ENCODE measurements at places on chromosomes 5 and 9.

GRCh38 chr5:143182901-143183820 is 220.3 kb downstream of the NR3C1 start:
- peaks cover 12% of the 10 kb centered on the region for H3K4me1 ChIP-seq
- H3K27ac ChIP-seq: no peak overlapping the region
- no peak overlapping the region for H3K4me3 ChIP-seq
- H3K27me3 ChIP-seq: no peaks in the 10 kb centered on the region

DNA sequence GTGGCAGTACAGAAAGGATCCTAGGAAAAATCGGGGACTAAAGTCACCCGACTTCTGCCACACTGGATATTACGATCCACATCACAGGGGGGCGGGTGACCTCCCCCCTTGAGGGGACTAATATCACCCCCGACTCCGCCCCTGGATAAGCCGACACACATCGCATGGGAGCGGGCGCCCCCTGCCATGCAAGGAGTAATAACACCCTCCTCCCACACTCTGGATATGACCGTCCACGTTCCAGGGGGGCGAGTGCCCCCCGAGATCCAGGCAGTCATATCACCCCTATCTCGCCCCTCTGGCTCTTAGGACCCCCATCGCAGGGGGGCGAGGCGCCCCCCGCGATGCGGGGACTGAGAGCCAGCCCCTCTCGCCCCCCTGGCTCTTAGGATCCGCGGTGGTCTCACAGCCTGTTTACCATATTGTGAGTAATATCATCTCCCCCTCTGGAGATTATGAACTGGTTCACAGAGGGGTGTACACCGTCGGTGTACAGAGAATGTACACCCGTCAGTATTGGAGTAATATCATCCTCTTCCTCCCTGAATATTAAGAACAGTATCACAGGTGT is 423.0 kb downstream of the DIRAS2 start:
- peaks cover 10% of the 10 kb centered on the region for H3K4me1 ChIP-seq
- no peak overlapping the region for H3K27ac ChIP-seq
- peak overlapping the region; percentile 46 for H3K4me3 ChIP-seq
- no peaks in the 10 kb centered on the region for H3K36me3 ChIP-seq
- DNase-seq: peak; percentile 55
- H3K27me3 ChIP-seq: peaks cover 9% of the 10 kb centered on the region

GRCh38 chr5:15515229-15515628 is 15.2 kb downstream of the FBXL7 start:
- no peaks in the 10 kb centered on the region for H3K36me3 ChIP-seq
- H3K27ac ChIP-seq: no peak overlapping the region
- no peak for DNase-seq
- H3K4me3 ChIP-seq: no peak overlapping the region

- H3K4me1 ChIP-seq: no peaks in the 10 kb centered on the region
- peaks cover 35% of the 10 kb centered on the region for H3K27me3 ChIP-seq
- DNase-seq: no peak
- no peak overlapping the region for H3K4me3 ChIP-seq
- H3K36me3 ChIP-seq: no peaks in the 10 kb centered on the region
These were observed 34.4 kb downstream of the CFAP90 start for GRCh38 chr5:7816535-7816901.

DNA sequence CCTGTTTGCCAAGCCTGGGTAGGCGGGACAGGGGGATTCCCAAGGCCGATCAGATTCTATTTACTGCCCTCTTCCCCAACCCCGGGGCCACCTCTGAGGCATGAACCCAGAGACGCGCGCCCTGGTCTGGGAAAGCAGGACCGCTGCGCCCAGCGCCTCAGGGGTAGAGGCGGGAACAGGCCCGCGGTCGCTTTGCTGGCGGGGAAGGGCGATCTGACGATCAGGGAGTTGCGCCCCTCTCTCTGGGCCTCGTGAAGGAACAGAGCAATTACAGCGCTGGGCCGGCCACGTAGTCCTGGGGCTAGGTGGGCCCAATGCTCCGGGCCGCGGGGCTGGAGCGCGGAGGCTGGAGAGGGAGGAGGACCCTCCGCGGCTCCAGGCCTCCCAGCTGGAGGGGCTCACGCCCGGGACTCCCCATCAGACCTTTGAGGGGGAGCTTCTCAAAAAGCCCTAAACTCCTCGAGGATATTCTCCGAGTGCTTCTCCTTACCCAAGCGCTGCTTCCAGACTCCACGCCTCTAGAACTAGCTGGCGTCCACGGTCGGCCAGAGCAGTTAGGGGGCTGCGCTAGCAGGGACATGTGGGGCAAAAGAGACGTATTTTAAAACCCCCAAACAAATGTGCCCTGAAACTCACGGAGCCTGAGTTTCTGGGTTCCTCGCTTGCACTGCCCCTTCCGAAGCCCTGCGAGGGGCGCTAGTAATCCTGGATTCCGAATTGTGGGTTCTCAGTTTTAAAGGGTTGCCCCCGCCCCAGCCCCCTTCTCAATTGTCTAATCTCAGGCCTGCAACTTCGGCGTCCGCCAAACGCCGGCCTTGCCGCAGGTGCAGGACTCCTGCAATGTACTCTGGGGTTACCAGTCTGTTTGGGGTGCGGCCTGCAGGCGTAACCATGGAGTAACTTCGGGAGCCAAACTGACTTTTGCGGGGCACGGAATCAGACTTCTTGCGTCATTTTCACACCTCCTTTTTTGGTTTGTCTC is 57.6 kb downstream of the TMEM174 start:
- peaks cover 56% of the 10 kb centered on the region for H3K27me3 ChIP-seq
- no peaks in the 10 kb centered on the region for H3K36me3 ChIP-seq
- no peak overlapping the region for H3K27ac ChIP-seq
- DNase-seq: no peak
- H3K4me1 ChIP-seq: peaks cover 25% of the 10 kb centered on the region

- H3K36me3 ChIP-seq: no peaks in the 10 kb centered on the region
- no peak overlapping the region for H3K4me3 ChIP-seq
- peaks cover 11% of the 10 kb centered on the region for H3K27me3 ChIP-seq
- DNase-seq: no peak
- H3K4me1 ChIP-seq: no peaks in the 10 kb centered on the region
These were observed 124.4 kb upstream of the TMEM161B start for GRCh38 chr5:88393042-88393441.

DNA sequence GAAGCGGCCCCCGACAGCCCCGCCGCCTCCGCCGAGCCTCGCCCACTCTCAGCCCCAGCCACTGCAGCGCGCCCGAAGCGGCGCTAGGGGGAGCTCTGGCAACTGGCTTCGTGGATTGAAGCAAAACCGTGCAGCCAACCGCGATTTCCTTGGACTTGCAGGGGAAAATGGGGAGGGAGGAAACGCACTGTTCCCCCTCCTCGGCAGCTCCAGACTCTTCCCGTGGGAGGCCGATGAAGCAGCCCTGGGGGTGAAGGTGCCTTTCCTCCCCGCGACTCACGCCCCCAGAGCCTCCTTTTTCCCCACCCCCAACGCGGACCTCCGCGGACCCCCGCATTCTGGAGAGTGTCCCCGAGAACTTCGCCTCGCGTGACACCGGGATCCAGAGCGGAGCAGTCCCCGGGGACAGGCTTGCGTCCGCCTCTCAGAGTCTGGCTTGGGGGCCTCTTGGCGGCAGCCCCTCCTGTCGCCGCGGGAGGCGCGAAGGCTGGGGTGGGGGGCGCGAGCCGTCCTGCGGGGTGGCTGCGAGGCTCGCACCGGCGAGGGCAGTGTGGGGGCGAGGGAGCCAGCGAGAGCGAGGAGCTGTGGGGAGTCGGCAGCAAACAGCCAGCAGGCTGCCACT is 3.8 kb downstream of the IER5L start:
- no peak overlapping the region for H3K27ac ChIP-seq
- peaks cover 16% of the 10 kb centered on the region for H3K27me3 ChIP-seq
- peak; percentile 74 for DNase-seq
- peak overlapping the region; percentile 80 for H3K4me3 ChIP-seq
- peaks cover 23% of the 10 kb centered on the region for H3K4me1 ChIP-seq
- no peaks in the 10 kb centered on the region for H3K36me3 ChIP-seq

GRCh38 chr9:77909306-77909705 is 122.3 kb downstream of the GNAQ start:
- no peaks in the 10 kb centered on the region for H3K36me3 ChIP-seq
- DNase-seq: no peak
- H3K4me3 ChIP-seq: no peak overlapping the region

DNA sequence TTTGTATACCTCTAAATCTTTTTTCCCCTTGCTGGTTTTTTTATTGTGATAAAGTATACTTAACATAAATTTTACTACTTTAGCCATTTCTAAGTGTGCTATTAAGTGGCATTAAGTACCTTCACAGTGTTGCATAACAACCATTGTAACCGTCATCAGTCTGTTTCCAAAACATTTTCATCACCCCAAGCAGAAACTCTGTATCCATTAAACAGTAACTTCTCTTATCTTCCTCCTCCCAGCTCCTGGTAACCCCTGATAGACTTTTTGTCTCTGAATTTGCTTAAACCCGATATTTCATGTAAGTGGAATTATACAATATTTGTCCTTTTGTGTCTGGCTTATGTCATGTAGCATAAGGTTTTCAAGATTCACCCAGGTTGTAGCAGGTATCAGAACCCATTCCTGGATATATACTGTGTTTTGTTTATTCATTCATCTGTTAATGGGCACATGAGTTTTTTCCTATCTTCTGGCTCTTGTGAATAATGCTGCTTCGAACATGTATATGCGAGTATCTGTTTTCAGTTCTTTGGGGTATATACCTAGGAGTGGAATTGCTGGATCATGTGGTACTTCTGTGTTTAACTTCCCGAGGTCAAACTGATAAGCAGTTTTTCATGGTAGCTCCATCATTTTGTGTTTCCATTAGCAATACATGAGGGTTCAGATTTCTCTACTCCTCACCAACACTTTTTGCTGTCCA is 66.4 kb downstream of the EHMT1 start:
- H3K4me3 ChIP-seq: no peak overlapping the region
- H3K27me3 ChIP-seq: no peaks in the 10 kb centered on the region
- H3K27ac ChIP-seq: peak overlapping the region; percentile 14
- DNase-seq: no peak
- peaks cover 73% of the 10 kb centered on the region for H3K4me1 ChIP-seq
- H3K36me3 ChIP-seq: peaks cover 21% of the 10 kb centered on the region

DNA sequence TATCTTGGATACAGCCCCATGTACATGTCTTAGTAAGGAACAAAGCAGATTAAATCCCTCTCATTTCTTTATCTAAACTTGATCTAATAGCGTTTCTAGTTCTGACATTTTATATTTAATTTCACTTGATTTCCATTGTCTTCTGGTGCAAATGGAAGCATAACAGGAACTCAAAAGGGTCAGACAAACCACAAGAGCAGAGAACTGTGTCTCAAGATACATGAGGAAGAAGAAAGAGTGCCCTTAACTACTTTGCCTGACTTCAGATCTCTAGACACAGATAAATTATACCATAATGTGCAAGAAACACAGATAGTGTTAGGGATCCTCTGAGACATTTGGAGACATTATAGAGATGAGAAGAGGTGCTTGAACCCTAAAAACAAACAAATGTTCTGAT is 20.7 kb upstream of the STX17 start:
- no peak overlapping the region for H3K27ac ChIP-seq
- no peaks in the 10 kb centered on the region for H3K27me3 ChIP-seq
- no peaks in the 10 kb centered on the region for H3K36me3 ChIP-seq

DNA sequence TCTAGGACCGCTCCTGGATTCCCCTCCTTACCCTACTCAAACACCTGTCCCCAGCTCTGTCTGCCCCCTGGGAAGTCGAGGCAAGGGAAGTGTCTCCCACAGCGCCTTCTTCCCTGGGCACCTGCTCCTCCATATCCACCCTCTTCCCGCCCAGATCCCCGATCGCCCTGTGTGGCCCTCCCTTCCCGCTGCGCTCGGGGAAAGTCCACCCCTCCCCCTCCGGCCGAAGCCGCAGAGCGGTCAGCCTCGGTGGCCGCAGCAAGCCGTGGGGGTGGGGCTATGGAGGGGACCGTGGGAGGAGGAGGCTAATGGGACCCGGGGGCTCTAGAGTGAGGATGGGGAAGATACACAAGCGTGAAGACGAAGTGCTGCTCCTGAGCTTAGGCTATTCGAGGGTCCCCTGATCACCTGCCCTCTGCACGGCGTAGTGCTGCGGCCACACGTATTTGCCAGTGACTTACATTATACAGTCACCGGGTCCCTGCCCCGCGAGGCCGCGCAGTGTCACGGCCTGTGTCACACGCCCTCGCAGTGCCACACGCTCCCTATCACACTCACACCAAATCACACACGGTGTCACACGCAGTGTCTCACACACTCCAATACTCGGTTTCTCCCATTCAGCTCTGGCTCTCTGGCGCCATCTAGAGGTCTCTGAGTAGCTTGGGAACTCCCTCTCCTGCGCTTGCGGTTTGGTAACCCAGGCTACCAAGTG is 658 bp upstream of the PCDH1 start:
- peak overlapping the region; percentile 76 for H3K4me3 ChIP-seq
- peak; percentile 70 for DNase-seq
- peak overlapping the region; percentile 43 for H3K27ac ChIP-seq
- H3K27me3 ChIP-seq: peaks cover 71% of the 10 kb centered on the region
- H3K4me1 ChIP-seq: peaks cover 34% of the 10 kb centered on the region

DNA sequence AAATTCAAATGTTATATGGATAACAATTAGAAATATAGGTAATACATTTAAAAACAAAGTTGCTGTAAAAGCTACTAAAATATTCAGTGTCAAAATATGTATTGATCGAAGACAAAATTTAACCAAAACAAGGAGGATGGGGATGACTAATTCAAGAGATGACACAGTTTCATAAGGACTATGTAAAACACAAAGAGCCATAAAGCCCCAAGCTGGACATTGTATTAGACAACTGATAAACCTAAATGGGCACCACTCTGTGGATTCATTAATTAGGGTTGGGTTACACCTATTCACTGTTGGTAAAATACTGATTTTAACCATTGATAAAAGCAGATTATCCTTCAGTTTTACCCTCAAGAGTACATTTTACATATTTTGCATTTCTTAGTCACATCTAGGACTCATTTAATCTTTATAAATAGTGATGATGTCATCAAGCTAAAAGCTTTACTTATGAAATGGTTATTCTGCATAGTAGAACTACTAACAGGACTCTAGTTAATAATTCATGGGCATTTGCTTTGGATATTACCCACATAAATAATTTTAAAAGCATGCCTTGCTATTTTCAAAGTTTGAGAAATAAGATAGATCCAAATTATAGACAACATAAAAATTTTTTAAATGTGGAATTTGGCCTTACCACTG is 13.7 kb downstream of the TUT7 start:
- H3K27me3 ChIP-seq: no peaks in the 10 kb centered on the region
- no peak for DNase-seq
- H3K4me1 ChIP-seq: peaks cover 51% of the 10 kb centered on the region
- H3K27ac ChIP-seq: peak overlapping the region; percentile 30
- peaks cover 86% of the 10 kb centered on the region for H3K36me3 ChIP-seq

DNA sequence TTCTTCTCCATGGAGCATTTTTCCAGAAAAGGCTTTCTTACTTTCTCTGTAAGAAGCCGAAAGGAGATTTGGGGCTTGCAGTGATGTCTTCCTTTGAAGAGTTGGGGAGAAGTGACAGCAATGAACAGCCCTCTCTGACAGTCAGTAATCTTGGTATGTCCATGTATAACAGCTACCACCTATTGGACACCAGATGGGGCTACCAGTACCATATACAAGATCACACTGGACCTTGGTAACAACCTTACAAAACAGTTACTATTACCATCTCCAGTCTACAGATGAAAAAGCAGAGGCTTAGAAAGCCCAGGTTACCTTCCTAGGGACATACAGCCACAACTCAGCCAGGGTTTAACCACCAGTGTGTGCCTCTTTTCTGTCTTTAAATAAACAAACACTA is 272.7 kb upstream of the TRPC7 start:
- H3K36me3 ChIP-seq: no peaks in the 10 kb centered on the region
- H3K27me3 ChIP-seq: no peaks in the 10 kb centered on the region
- no peak overlapping the region for H3K27ac ChIP-seq
- no peak overlapping the region for H3K4me3 ChIP-seq
- H3K4me1 ChIP-seq: no peaks in the 10 kb centered on the region
- DNase-seq: no peak

GRCh38 chr5:133905424-133905823 is 63.0 kb downstream of the C5orf15 start:
- no peaks in the 10 kb centered on the region for H3K36me3 ChIP-seq
- no peak for DNase-seq
- H3K4me1 ChIP-seq: peaks cover 14% of the 10 kb centered on the region
- H3K4me3 ChIP-seq: no peak overlapping the region
- no peak overlapping the region for H3K27ac ChIP-seq
